NCI-H1417 treated with DMSO at 0.1 percent for 48 hours (cell line): ENCODE measurements at places on chromosomes 3 and 15.

- DNase-seq = no peak
Measured at GRCh38 chr3:155517903-155518302, 224.4 kb upstream of the STRIT1 start.

DNA sequence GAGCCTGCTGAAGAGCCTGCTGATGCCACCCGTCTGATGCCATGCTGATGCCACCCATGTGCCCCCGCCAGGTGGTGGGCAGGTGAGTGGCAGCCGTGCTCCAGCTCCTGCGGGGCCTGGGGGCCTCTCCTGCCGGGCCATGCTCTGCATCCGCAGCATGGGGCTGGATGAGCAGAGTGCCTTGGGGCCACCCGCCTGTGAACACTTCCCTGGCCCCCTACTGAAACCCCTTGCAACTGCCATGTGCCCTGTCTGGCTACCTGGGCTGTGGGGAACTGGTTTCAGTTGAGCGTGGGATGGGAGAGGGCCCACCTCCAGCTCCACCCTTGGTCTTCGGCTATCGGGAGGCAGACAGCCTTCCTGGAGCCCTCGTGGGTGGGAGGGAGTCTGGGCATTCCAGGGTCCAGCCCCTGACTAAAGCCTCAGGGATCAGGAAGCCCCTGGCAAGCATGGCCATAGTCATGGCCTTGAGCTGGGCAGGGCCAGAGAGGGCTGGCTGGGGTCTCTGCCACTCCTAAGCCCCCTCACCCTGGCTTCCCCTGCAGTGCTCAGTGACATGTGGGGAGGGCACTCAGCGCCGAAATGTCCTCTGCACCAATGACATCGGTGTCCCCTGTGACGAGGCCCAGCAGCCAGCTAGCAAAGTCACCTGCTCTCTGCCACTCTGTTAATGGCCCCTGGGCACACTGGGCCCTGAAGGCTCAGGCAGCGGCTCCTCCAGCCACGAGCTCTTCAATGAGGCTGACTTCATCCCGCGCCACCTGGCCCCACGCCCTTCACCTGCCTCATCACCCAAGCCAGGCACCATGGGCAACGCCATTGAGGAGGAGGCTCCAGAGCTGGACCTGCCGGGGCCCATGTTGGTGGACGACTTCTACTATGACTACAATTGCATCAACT is 92.2 kb downstream of the TBC1D2B start:
- DNase-seq = no peak

DNA sequence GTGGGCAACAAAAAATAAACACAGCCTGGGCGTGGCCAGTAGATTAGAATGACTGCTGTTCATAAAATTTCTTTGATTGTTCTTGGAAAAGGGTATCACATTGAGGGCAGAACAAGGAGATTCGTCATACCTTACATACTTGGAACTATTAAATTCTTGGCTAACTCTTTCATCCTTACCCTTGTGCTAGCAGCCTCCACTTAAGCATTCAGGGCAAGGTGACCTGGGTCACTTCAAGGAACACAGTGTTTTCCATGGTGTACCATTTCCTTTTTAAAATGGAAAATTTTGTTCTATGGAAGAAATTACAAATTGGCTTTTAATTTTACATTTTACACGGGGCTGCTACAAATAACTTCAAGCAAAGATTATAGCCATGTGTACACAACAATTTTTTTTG is 60.8 kb downstream of the MINDY4B start:
- DNase-seq = no peak

- no peak for DNase-seq
Measured at GRCh38 chr3:53571264-53571663, 76.9 kb downstream of the CACNA1D start.

GRCh38 chr3:8416965-8417364 is 84.7 kb upstream of the LMCD1 start:
- DNase-seq = no peak

- no peak for DNase-seq
Measured at GRCh38 chr3:46085421-46086082, 58.3 kb upstream of the XCR1 start.

DNA sequence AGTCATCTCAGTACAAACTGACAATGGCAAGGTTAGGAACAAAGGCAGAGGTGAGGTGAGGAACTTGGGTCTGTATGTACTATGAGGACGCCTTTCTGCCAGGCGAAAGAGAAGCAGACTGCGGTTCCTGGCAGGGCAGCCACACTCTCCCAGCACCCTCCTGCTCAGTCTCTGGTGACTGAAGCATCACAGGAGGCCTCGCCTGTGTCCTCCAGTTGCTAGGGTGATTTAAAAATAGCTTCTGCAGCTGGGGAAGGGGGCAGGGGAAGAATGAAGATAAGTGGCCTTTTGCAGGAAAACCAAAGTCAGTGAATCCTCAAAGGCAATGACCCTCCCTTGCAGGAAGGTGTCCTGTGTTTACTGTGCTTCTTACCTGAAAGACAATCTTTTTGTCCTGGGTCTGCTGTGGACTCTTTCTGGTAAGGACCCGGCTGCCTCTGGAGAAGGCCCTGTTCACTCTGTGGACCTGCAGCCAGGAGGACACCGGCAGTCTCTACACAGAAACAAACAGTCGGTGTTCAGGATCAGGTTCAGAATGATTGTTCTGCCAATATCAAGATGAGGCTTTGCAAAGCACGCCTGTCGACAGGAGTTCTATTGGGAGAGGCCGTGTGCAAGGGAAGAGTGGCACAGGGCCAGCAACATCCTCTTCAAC is 65.7 kb upstream of the DGKG start:
- peak; percentile 37 for DNase-seq

- no peak for DNase-seq
Measured at GRCh38 chr3:36305929-36306520, 74.3 kb upstream of the STAC start.

DNA sequence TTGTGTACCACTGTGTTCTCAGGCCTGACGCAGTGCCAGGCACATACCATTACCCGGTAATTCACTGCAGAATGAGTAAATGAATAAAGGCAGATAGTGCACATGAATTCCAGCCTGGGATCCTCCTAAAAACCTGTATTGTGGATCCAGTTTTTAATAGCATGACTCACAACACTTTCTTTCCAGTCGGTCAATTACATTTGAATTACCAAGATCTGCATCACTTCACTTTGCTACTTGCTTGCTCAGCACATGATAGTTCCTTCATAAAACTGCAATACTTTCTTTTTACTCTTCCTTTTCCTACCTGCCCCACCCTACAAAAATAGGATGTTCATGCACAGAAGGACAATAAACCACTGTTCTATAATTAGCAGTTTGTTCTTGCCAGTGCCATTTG is 553.8 kb downstream of the MAGI1 start:
- DNase-seq = no peak

DNA sequence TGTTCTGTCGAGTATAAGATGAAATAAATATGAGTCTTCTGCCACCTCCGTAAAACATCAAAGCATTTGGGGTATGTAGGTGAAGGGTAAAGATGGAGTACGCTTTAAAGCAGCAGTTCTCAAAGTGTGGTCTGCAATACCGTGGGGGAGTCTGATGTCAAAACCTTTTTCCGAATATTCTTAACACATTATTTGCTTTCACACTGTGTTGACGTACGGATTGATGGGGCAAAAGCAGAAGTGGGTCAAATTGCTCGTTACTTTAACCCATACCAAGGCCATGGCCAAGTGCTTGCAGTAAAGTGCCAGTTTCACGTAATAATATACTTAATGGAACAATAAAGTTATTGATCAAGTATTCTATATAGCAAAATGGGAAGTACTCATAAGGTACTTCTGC is 36.3 kb downstream of the PAK2 start:
- DNase-seq = no peak

DNA sequence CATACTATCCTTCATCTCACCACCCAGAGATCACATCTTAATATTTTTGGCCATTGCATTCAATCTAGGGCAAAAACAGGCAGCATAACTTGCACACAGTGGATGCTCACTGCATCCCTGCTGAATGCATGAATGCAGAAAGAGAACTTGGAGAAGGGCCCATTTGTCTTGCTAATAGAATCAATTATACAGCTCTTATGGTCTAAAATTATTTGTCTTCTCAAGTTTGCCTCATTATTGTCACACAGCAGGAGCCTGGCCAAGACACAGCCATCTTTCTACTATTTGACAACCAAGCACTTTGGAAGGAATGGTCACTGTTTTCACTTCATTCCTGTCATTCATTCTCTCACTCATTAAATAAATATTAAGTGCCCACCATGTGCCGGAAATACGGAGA is 1.2 kb upstream of the ARHGEF26 start:
- peak; percentile 61 for DNase-seq

DNA sequence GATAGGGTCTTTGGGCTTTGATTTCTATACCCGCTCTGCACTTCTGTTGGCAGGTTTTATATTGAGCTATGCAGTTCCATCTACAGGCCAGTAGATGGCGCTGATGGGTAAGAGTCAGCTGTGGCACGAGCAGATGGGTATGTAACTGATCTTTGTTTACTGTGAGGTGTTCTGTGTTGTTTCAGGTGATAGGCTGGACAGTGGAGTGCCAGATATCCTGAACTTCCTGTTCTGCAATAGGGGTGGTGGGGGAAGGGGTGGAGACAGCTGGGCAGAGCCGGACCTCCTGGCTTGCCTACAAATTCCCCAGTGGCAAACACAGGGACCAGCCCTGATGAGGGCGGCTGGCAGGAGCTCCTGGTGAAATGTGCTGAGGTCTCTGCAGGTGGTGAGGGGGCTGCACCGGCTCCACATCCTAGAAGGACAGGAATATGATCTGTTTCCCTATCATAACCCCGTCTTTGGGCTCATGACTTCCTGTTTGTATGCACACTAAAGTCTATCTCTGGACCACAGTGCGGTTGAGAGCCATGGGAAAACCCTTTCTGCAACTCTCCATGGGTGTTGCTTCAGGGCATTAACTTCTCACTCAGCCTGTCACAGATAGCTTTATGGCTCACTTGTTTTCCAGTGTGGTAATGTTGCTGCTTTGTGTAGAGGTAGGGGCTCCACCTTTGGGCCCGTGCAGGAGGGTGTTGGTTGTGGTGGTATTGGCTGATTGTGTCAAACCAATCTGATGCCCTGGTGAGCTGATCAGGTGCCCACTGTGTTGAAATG is 13.4 kb upstream of the FAM98B start:
- DNase-seq = peak; percentile 39

DNA sequence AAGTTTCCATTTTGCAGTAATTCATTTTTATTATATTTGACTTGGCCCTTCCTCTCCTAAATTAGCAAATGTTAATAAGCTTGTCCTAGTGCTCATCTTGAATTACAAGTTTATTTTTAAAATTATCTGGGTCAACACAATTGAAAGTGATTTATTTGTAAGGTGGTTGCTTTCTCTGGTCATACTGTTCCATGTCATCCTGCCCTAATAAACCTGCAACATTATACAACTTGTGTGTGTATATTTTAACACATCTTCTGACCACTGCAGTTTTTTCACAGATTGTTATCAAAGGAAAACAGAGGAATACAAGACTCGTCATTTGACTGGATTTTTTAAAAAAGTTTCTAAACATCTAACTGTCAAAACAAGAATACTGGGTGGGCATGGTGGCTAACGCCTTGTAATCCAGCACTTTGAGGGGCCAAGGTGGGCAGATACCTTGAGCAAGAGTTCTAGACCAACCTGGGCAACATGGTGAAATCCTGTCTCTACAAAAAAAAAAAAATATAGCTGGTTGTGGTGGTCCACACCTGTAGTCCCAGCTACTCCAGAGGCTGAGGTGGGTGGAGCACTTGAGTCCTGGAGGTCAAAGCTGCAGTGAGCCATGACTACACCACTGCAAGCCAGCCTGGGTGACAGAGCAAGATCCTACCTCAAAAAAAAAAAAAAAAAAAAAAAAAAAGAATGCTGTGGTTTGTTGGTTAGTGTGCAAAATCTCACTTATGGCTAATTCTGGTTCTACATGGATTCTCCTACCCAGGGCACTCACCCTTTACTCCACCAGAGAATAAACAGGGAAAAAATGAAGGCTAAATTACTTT is 5.0 kb upstream of the LRRFIP2 start:
- DNase-seq = no peak

DNA sequence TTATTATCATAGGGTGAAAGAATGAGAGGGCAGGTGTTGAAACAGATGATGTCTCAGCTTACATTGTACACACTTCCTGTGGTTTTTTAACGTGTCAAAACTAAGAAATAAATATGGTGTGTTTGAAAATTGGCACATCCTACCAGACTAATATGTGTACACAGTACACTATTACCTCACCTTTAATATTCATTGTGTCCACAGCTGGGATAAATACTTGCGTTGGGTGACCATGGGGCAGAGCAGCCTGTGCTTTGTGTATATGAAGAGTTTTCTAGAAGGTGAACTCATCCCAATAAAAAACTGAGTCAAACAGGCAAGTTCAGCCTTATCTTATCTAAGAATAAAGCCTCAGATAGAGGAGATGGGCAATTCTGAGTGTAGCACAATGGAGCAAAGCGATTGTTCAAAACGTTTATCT is 17.3 kb downstream of the SUCNR1 start:
- DNase-seq = peak; percentile 92

DNA sequence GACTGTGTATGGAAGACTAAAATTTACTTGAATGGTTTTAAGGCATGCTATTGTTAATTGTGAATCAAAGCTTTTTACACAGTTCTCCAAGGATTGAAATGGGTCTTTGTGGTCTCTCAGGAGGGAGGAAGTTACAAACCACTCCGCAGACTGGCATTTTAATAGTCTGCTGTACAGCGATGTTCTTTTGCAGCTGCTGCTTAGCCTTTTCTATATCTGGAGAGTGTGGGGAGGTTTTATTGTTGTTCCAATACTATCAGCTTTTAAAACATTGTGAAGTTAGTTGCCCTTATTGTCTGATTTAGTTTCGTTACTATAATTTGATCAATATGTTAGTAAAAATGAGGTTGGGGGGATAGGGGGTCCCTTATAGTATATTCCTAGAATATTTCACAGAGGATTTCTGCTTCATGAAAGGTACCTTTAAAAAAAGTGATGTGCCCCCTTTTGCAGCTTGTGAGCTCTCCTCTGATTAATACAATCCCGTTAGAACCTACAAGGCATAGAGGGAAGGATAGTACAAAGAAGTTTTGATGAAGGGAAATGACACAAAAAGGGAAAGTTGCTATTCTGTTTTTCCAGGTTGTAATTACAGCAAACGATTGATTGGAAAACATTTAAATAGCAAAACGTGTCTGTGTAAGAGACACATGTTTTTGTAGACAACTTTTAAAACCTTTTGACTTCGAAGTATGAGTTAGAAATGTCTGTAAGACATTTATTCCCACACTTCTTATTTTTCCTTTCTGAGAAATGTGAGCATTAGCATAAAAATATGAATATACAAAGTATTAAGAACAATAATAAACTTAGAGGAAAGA is 158.3 kb upstream of the CGNL1 start:
- DNase-seq = no peak

DNA sequence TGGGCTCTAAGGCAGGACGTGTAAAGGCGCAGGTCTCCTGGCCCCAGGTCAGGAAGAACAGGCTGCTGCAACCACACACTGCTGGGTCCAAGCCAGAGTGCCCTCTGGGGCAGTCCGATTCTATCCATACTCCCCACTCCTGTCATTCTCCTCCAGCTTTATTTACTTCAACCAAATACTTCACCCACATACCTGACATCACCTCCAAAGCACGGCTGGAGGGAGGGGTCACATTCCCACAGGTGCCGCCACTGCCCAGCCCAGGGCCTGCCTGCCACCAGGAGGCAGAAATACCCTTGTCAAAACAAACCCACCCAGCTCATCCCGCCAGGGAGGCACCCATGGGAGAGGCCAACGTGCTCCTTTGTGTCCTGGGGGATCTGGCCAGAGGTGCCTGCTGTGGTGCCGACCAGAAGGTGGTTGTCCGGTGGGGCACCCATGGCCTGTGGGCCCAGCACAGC is 100.4 kb downstream of the DAPK2 start:
- DNase-seq = no peak
